ENCODE measurements at places on chromosomes 16 and 17. TPM values are rescaled to one million over a fixed set of nuclear protein-coding genes. Genes with fewer than 3 reads are reported as not detected.
A peak's percentile ranks its signal among the peaks of the same experiment; 100 is the strongest.

- DNase-seq = no peak
- H3K36me3 ChIP-seq = no peaks in the 10 kb centered on the region
- no peak overlapping the region for H3K27ac ChIP-seq
- no peak overlapping the region for H3K4me3 ChIP-seq
- no peaks in the 10 kb centered on the region for H3K4me1 ChIP-seq
- H3K27me3 ChIP-seq = no peaks in the 10 kb centered on the region
These were observed 14.7 kb downstream of the NXN start for GRCh38 chr17:964876-965275.

- DNase-seq = no peak
- no peak overlapping the region for H3K4me3 ChIP-seq
- peaks cover 48% of the 10 kb centered on the region for H3K36me3 ChIP-seq
- peaks cover 2% of the 10 kb centered on the region for H3K4me1 ChIP-seq
These were observed 27.2 kb upstream of the DUSP14 start for GRCh38 chr17:37462492-37462891.

- no peak for DNase-seq
- H3K36me3 ChIP-seq = no peaks in the 10 kb centered on the region
- H3K27ac ChIP-seq = no peak overlapping the region
- no peak overlapping the region for H3K4me3 ChIP-seq
These were observed 43.4 kb downstream of the IRX6 start for GRCh38 chr16:55367301-55367811.

DNA sequence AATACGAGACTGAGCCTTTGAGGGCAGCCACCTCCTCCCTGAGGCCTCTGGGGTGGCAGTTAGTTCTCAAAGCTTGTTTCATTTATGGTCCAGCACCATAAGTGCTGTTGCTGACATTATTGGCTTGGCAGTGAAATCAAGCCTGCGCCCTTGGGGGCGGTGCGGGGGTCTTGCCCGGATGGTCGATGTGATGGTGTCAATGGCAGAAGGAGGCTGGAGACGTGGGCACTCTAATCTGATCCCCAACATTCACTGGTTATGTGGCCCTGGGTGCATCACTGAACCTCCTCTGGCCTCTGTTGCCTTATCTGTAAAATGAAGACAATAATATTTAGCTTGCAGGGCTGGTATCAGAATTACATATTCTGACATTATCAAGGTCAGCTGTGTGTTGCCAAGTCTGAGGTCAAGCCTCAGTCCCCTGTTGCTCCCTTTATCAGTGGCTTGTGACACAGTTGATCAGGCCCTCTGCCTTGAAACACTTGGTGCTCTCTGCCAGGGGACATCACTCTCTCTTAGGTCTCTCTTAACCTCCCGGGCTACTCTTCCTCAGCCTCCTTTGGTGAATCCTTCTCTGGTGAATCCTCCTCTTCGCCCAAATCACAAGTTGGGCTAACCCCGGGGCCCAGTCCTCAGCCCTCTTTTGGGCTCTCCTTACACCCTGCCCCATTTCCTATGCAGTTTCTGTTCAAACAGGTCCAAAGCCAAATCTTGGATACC is 11.8 kb upstream of the TMEM220 start:
- no peak for DNase-seq
- peaks cover 4% of the 10 kb centered on the region for H3K4me1 ChIP-seq
- no peaks in the 10 kb centered on the region for H3K36me3 ChIP-seq

GRCh38 chr17:42617956-42618431 is 8.5 kb downstream of the TUBG1 start:
- peaks cover 8% of the 10 kb centered on the region for H3K4me1 ChIP-seq
- DNase-seq = no peak
- no peak overlapping the region for H3K27ac ChIP-seq

DNA sequence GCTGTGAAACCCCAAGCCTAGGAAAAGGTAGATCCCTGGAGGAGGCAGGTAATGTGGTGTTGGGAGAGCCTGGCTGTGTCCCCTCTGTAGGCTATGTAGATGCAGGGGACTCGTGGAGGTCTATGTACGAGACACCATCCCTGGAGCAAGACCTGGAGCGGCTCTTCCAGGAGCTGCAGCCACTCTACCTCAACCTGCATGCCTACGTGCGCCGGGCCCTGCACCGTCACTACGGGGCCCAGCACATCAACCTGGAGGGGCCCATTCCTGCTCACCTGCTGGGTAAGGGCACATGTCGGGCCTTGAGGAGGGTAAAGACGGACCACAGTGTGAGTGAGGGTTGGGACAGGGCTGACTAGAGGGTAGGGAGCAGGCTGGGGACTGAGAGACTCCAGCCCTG is 12.0 kb downstream of the ACE start:
- no peak for DNase-seq
- H3K4me1 ChIP-seq = no peaks in the 10 kb centered on the region
- H3K27me3 ChIP-seq = no peaks in the 10 kb centered on the region
- H3K27ac ChIP-seq = no peak overlapping the region
- H3K36me3 ChIP-seq = no peaks in the 10 kb centered on the region

DNA sequence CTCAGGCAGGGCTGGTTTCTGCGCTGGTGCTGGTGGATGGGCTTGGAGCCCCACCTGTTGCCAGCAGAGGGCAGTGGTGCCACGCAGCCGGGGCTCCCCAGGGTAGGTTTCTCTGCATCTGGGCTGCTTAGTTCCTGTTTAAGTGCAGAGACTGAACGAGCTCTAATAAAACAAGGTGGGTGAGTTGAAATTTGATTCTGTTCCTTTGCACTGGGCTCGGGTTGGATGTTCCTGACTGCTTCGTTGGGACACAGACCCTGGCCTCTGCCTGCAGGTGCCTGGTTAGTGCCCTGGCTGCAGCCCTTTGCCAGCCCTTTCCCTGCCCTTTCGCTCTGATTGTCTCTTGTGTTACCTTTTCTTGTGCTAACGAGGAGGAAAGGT is 30.0 kb downstream of the TBCD start:
- no peak overlapping the region for H3K4me3 ChIP-seq
- peaks cover 13% of the 10 kb centered on the region for H3K4me1 ChIP-seq
- H3K27me3 ChIP-seq = no peaks in the 10 kb centered on the region
- H3K36me3 ChIP-seq = peaks cover 11% of the 10 kb centered on the region

- H3K36me3 ChIP-seq = no peaks in the 10 kb centered on the region
- DNase-seq = no peak
- H3K4me1 ChIP-seq = no peaks in the 10 kb centered on the region
- H3K27ac ChIP-seq = no peak overlapping the region
- no peaks in the 10 kb centered on the region for H3K27me3 ChIP-seq
- no peak overlapping the region for H3K4me3 ChIP-seq
These were observed 667.4 kb upstream of the SALL1 start for GRCh38 chr16:51818342-51818944.

DNA sequence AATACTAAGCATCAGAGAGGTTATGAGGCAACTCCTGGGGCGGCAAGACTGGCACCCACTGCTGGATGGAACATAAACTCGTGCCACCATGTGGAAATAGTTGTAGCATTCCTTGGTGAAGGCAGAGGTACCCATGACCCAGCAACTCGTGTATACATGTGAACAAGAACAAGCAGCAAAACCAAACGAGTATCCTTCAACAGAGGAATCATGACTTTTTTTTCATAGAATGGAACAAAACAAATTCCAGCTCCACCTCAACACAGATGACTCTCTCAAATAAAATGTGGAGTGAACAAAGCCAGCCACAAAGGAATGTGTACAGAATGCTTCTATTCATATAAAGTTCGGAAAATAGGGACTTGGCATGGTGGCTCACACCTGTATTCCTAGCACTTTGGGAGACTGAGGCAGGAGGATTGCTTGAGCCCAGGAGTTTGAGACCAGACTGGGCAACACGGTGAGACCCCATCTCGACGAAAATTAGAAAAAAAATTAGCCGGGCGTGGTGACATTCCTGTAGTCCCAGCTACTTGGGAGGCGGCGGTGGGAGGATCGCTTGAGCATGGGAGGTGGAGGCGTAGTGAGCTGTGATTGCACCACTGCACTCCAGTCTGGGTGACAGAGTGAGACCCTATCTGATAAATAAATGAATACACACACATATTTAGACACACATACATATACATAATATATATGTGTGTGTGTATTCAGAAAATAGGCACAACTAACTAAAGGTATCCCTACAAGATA is 35.3 kb downstream of the B9D1 start:
- no peak overlapping the region for H3K27ac ChIP-seq
- H3K36me3 ChIP-seq = no peaks in the 10 kb centered on the region
- no peak for DNase-seq
- no peaks in the 10 kb centered on the region for H3K4me1 ChIP-seq
- H3K27me3 ChIP-seq = no peaks in the 10 kb centered on the region

GRCh38 chr16:637081-638018 is 1.2 kb upstream of the METTL26 start:
- no peaks in the 10 kb centered on the region for H3K36me3 ChIP-seq
- peaks cover 40% of the 10 kb centered on the region for H3K4me1 ChIP-seq
- no peaks in the 10 kb centered on the region for H3K27me3 ChIP-seq
- H3K4me3 ChIP-seq = peak overlapping the region; percentile 73
- peak overlapping the region; percentile 82 for H3K27ac ChIP-seq

DNA sequence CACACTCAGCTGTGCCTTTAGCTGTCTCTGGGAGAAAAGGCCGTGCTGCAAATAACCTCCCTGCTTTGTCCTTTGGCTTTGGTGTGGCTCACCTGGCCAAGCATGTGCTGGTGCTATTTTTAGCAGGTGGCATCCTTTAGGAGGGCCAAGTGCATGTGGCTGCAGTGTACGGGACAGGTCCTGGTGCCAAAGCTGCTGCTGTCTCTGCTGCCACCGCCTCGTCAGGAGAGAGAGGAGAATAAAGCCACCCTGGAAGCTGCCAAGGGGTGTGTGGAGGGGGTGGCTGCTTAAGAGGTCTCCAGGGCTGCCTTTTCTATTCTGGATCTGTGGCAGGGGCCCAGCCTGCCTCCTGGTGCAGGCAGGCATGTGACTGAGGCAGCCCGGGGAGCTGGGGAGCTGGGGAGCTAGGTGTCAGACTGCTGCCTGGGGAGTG is 6.2 kb downstream of the AKAP1 start:
- DNase-seq = no peak
- H3K27ac ChIP-seq = no peak overlapping the region
- no peaks in the 10 kb centered on the region for H3K36me3 ChIP-seq
- H3K4me1 ChIP-seq = peaks cover 8% of the 10 kb centered on the region
- no peaks in the 10 kb centered on the region for H3K27me3 ChIP-seq

GRCh38 chr17:35708149-35708548 is 23.3 kb upstream of the RASL10B start:
- peaks cover 28% of the 10 kb centered on the region for H3K36me3 ChIP-seq
- peaks cover 22% of the 10 kb centered on the region for H3K4me1 ChIP-seq
- no peak overlapping the region for H3K4me3 ChIP-seq
- H3K27ac ChIP-seq = no peak overlapping the region

- peak overlapping the region; percentile 86 for H3K27ac ChIP-seq
- peaks cover 67% of the 10 kb centered on the region for H3K4me1 ChIP-seq
- H3K36me3 ChIP-seq = peaks cover 25% of the 10 kb centered on the region
- H3K27me3 ChIP-seq = no peaks in the 10 kb centered on the region
- DNase-seq = peak; percentile 78
These were observed 654 bp downstream of the LASP1 start for GRCh38 chr17:38870259-38871165.

Gene OR3A3
- not detected for total RNA-seq

Gene CLEC18B
- 1.1 TPM for total RNA-seq
